ENCODE measurements at places on chromosomes 11 and 22. TPM values are rescaled to one million over a fixed set of nuclear protein-coding genes. Genes with fewer than 3 reads are reported as not detected.

The FAM118A gene
- total RNA-seq, result 34.1 TPM

The ATG16L2 gene
- total RNA-seq, result 5.3 TPM

The RAG1 gene
- 0.69 TPM for total RNA-seq

The TIGD3 gene
- 3.2 TPM for total RNA-seq

The WNT11 gene
- total RNA-seq, result 0.69 TPM

The FCHSD2 gene
- 66.2 TPM for total RNA-seq

The GRAP2 gene
- 0.46 TPM for total RNA-seq

The MMP27 gene
- total RNA-seq, result not detected

The EIF3D gene
- 114 TPM for total RNA-seq

The OR52H1 gene
- 0.69 TPM for total RNA-seq

The LMO2 gene
- 24.7 TPM for total RNA-seq

The FGF19 gene
- 2.3 TPM for total RNA-seq

The KRTAP5-8 gene
- not detected for total RNA-seq

The IL18 gene
- total RNA-seq, result 1.8 TPM

The KLHDC7B gene
- total RNA-seq, result not detected

The CHCHD10 gene
- 8.3 TPM for total RNA-seq

The LRP5 gene
- 13.6 TPM for total RNA-seq

The MYEOV gene
- total RNA-seq, result not detected

The PNPLA5 gene
- total RNA-seq, result 0.23 TPM

The CCS gene
- total RNA-seq, result 20.8 TPM

The OR8D4 gene
- total RNA-seq, result 0.23 TPM

The LRRC56 gene
- 3.5 TPM for total RNA-seq

The ZNF280B gene
- total RNA-seq, result 5.8 TPM

The ZBTB16 gene
- total RNA-seq, result 6.7 TPM

The PARVG gene
- 1.4 TPM for total RNA-seq

The SLC25A18 gene
- total RNA-seq, result 11.5 TPM

The CAPN1 gene
- total RNA-seq, result 64.6 TPM

The PRRG4 gene
- 0.46 TPM for total RNA-seq

Data from diencephalon (tissue), 1 donor.